ENCODE measurements at places on chromosomes 1 and 21. TPM values are rescaled to one million over a fixed set of nuclear protein-coding genes. Genes with fewer than 3 reads are reported as not detected.

The ITGB2 gene
- total RNA-seq: not detected

The MROH9 gene
- not detected for total RNA-seq

The SAMSN1 gene
- total RNA-seq: not detected

The TIAM1 gene
- 3.9 TPM for total RNA-seq

The SAMD13 gene
- total RNA-seq: 0.54 TPM

The SPATA6 gene
- 6.5 TPM for total RNA-seq

The KCNN3 gene
- total RNA-seq: under 0.01 TPM

The DMRTA2 gene
- not detected for total RNA-seq

The CFHR4 gene
- total RNA-seq: not detected

The HOOK1 gene
- total RNA-seq: not detected

The CD58 gene
- 9.0 TPM for total RNA-seq

The THEMIS2 gene
- 7.1 TPM for total RNA-seq

The CR2 gene
- not detected for total RNA-seq

The REG4 gene
- not detected for total RNA-seq

The ARMH1 gene
- not detected for total RNA-seq

All from cardiac atrium fibroblast (primary cell).